Endothelial cell (in vitro differentiated cells): ENCODE measurements at places on chromosomes 3 and 15.
A peak's percentile ranks its signal among the peaks of the same experiment; 100 is the strongest.

GRCh38 chr15:41022487-41023090 is 69.3 kb downstream of the CHAC1 start:
- H3K4me1 ChIP-seq = peaks cover 49% of the 10 kb centered on the region
- no peak overlapping the region for H3K4me3 ChIP-seq
- H3K27me3 ChIP-seq = peaks cover 7% of the 10 kb centered on the region
- DNase-seq = peak; percentile 62
- H3K27ac ChIP-seq = no peak overlapping the region
- H3K36me3 ChIP-seq = peaks cover 14% of the 10 kb centered on the region

GRCh38 chr3:11523572-11524101 is 120.1 kb downstream of the VGLL4 start:
- peaks cover 9% of the 10 kb centered on the region for H3K4me1 ChIP-seq
- no peak for DNase-seq
- H3K36me3 ChIP-seq = no peaks in the 10 kb centered on the region
- H3K27me3 ChIP-seq = no peaks in the 10 kb centered on the region
- no peak overlapping the region for H3K4me3 ChIP-seq

- H3K27me3 ChIP-seq = peaks cover 2% of the 10 kb centered on the region
- H3K27ac ChIP-seq = no peak overlapping the region
- peaks cover 7% of the 10 kb centered on the region for H3K4me1 ChIP-seq
- no peaks in the 10 kb centered on the region for H3K36me3 ChIP-seq
These were observed 58.8 kb downstream of the SLCO3A1 start for GRCh38 chr15:91912336-91912735.

- no peak overlapping the region for H3K27ac ChIP-seq
- no peak overlapping the region for H3K4me3 ChIP-seq
- H3K27me3 ChIP-seq = no peaks in the 10 kb centered on the region
- H3K4me1 ChIP-seq = no peaks in the 10 kb centered on the region
These were observed 91.6 kb downstream of the CACNA2D3 start for GRCh38 chr3:54213907-54214306.

GRCh38 chr15:39616731-39617455 is 36.0 kb downstream of the THBS1 start:
- H3K27ac ChIP-seq = peak overlapping the region; percentile 22
- DNase-seq = no peak
- H3K4me3 ChIP-seq = no peak overlapping the region
- H3K36me3 ChIP-seq = no peaks in the 10 kb centered on the region

- DNase-seq = no peak
- no peaks in the 10 kb centered on the region for H3K27me3 ChIP-seq
- H3K36me3 ChIP-seq = no peaks in the 10 kb centered on the region
- no peak overlapping the region for H3K27ac ChIP-seq
These were observed 143.2 kb upstream of the PRR20G start for GRCh38 chr3:127431066-127431465.

DNA sequence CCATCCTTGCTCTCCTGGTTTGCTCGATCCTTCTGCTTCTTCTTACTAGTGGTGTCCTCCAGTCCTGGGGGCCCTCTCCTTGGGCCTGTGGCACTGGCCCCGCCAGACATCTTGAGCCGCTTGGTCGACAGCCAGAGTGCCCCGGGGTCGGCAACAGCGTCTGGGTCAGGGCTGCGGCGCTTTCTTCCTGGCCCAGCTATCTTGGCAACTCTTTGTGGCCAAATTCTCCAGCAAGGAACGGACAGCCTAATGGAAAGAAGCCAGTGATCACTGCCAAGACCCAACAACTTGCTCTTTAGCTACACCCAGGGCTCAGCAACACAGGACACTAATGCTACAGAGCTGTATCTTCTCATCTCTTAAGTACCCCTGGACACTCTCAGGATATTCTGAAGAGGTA is 1.6 kb downstream of the USP19 start:
- peaks cover 25% of the 10 kb centered on the region for H3K36me3 ChIP-seq
- DNase-seq = no peak
- H3K4me1 ChIP-seq = peaks cover 5% of the 10 kb centered on the region
- peaks cover 2% of the 10 kb centered on the region for H3K27me3 ChIP-seq
- H3K27ac ChIP-seq = peak overlapping the region; percentile 72
- H3K4me3 ChIP-seq = peak overlapping the region; percentile 25

GRCh38 chr15:41341519-41341918 is 8.8 kb downstream of the NUSAP1 start:
- H3K4me1 ChIP-seq = no peaks in the 10 kb centered on the region
- no peak overlapping the region for H3K27ac ChIP-seq
- H3K4me3 ChIP-seq = no peak overlapping the region
- DNase-seq = no peak
- H3K27me3 ChIP-seq = peaks cover 1% of the 10 kb centered on the region

DNA sequence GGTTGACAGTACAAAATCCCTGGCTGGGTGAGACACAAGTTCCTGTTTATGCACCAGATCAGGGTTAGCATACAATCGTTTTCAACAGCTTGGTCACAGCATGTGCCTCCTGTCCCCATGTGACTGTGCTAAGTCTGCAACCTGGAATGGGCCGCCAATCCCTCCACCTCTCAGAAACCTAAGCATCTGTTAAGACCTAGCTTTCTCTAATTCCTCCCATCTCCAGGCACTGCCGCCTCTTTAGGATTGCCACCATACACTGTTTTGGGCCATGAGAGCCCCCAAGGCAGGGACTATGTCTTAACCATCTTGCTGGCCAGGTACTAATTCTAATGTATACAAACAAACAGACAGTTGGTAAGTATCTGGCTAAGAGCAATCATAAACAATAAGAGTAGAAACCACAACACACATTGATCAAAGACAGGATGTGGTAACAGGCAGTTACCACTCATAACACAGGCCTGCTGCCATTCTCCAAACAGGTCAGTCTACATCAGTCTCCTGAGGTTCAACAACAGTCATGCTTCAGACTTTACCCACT is 25.6 kb downstream of the SEC22C start:
- DNase-seq = peak; percentile 21
- H3K4me3 ChIP-seq = no peak overlapping the region
- H3K27me3 ChIP-seq = peaks cover 2% of the 10 kb centered on the region
- H3K36me3 ChIP-seq = peaks cover 32% of the 10 kb centered on the region
- H3K4me1 ChIP-seq = peaks cover 23% of the 10 kb centered on the region
- H3K27ac ChIP-seq = peak overlapping the region; percentile 95

DNA sequence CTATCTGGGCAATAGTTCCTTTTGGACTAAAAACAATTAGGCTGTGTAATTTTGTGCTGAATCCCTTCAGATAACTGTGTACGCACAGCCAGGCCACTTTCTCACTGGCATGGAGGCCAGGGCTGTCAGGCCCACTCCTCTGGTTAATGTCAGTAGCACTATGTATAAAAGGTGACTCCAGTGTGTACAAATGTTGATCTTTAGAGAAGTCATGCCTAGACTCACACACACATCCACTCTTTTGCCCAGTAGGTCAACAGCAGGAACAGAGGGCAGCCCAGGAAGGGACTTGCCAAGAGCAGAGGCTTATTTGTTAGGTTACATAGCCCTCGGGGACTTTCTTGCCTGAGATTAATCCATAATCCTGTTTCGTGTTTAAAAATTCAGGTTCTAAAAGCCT is 416.6 kb upstream of the WNT5A start:
- H3K36me3 ChIP-seq = no peaks in the 10 kb centered on the region
- no peak overlapping the region for H3K4me3 ChIP-seq
- H3K4me1 ChIP-seq = no peaks in the 10 kb centered on the region
- DNase-seq = no peak

DNA sequence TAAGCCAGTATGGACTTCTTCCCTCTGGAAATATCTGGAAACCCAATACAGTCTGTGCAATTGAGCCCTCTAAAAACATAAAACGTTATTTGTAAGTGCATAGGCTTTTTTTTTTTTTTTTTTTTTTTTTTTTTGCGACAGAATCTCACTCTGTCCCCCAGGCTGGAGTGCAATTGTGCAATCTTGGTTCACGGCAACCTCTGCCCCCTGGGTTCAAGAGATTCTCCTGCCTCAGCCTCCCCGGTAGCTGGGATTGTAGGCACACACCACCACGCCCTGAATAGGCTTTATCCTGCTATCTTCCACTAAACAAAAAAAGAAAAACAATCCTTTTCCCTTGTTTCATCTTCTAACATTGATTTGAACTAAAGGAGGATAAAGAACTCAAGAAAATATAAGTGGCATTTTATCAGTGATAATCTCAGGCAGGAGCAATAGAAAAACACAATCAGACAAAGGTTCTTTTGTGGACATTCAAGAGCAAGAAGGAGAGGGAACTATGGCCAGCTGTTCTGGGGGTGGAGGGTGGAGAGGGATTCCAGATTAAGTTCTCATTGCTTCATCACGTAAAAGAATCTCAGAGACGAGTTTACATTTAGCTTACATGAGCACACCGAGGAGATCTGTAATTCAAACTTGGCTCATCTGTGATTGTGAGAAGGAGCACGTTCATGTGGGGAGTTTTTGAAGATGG is 68.6 kb downstream of the ITGB5 start:
- no peak overlapping the region for H3K4me3 ChIP-seq
- DNase-seq = no peak
- H3K4me1 ChIP-seq = peaks cover 4% of the 10 kb centered on the region
- H3K36me3 ChIP-seq = peaks cover 13% of the 10 kb centered on the region
- no peak overlapping the region for H3K27ac ChIP-seq
- no peaks in the 10 kb centered on the region for H3K27me3 ChIP-seq

DNA sequence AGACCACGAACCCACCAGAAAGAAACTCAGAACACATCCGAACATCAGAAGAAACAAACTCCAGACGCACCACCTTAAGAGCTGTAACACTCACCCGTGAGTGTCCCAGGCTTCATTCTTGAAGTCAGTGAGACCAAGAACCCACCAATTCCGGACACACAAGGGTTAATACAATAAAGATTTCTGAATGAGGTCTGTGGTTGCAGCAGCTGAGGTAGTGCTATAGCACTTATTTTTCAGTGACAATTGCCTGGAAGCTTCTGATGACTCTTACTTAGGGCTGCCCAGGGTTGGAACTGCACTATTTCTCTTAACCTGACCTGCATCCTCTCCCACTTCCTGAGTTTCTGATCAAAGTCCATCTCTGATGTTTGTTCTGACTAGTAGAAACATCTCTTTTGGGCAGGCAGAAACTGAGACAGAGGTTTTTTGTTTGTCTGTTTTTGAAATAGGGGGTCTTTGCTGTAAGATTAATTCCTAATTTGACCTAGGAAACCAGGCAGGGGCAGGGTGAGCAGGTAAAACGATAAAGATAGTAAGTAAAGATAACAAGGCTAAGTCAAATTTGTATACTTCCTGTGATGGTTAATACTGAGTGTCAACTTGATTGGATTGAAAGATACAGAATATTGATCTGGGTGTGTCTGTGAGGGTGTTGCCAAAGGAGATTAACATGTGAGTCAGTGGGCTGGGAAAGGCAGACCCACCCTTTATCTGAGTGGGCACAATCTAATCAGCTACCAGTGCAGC is 169.1 kb downstream of the GAP43 start:
- H3K36me3 ChIP-seq = no peaks in the 10 kb centered on the region
- H3K27me3 ChIP-seq = peaks cover 4% of the 10 kb centered on the region
- H3K4me1 ChIP-seq = peaks cover 7% of the 10 kb centered on the region
- DNase-seq = no peak
- no peak overlapping the region for H3K4me3 ChIP-seq

DNA sequence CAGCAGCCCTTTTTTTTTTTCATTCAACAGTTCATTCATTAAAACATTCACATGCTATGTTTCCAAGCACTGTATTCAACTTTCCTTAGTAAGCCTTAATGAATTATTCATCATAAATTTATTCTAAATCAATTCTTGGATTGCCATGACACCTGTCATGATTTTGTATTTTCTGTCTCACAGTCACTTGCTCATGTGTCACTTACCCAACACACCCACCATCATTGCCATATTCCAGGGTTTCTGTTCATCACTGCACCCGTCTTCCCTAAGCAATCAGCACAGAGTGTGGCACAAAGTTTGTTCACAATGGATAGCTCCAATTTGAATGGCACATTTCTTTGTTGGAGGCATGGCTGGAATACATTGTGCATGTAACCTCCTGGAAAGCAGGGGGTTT is 27.2 kb downstream of the CPNE4 start:
- DNase-seq = no peak
- no peaks in the 10 kb centered on the region for H3K4me1 ChIP-seq
- no peak overlapping the region for H3K4me3 ChIP-seq
- no peaks in the 10 kb centered on the region for H3K36me3 ChIP-seq
- peaks cover 2% of the 10 kb centered on the region for H3K27me3 ChIP-seq
- H3K27ac ChIP-seq = no peak overlapping the region

DNA sequence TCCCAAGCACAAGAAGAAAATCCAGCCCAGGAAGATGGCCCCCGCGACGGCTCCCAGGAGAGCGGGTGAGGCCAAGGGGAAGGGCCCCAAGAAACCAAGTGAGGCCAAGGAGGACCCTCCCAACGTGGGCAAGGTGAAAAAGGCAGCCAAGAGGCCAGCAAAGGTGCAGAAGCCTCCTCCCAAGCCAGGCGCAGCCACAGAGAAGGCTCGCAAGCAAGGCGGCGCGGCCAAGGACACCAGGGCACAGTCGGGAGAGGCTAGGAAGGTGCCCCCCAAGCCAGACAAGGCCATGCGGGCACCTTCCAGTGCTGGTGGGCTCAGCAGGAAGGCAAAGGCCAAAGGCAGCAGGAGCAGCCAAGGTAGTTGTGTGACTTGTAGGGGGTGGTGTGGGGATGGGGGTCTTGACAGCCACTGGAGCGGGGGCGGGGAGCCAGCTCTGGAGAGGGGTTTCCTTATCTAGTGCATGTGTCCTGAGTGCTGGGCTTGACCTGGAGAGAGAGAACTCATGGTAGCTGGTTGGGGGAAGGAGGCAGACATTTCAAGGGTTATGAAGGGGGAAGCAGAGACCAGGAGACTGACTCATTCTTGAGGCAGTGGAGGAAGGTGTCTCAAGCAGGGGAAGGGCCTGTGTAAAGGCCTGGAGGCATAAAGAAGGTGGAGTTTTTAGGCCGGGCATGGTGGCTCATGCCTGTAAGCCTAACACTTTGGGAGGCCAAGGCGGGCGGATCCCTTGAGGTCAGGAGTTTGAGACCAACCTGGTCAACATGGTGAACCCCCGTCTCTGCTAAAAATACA is 6.2 kb downstream of the H1-8 start:
- peaks cover 41% of the 10 kb centered on the region for H3K4me1 ChIP-seq
- peaks cover 50% of the 10 kb centered on the region for H3K27me3 ChIP-seq
- peaks cover 25% of the 10 kb centered on the region for H3K36me3 ChIP-seq
- peak overlapping the region; percentile 27 for H3K27ac ChIP-seq
- DNase-seq = no peak

GRCh38 chr3:12954891-12955650 is 113.7 kb upstream of the RPL32 start:
- H3K4me1 ChIP-seq = peaks cover 35% of the 10 kb centered on the region
- no peak for DNase-seq
- H3K27ac ChIP-seq = no peak overlapping the region
- no peak overlapping the region for H3K4me3 ChIP-seq
- peaks cover 3% of the 10 kb centered on the region for H3K36me3 ChIP-seq

- no peak overlapping the region for H3K27ac ChIP-seq
- no peaks in the 10 kb centered on the region for H3K36me3 ChIP-seq
- no peaks in the 10 kb centered on the region for H3K4me1 ChIP-seq
- no peak for DNase-seq
- no peak overlapping the region for H3K4me3 ChIP-seq
These were observed 161.6 kb downstream of the MYRIP start for GRCh38 chr3:39970982-39971381.
